ENCODE measurements at places on chromosomes 5 and 9. TPM values are rescaled to one million over a fixed set of nuclear protein-coding genes. Genes with fewer than 3 reads are reported as not detected.

DNA sequence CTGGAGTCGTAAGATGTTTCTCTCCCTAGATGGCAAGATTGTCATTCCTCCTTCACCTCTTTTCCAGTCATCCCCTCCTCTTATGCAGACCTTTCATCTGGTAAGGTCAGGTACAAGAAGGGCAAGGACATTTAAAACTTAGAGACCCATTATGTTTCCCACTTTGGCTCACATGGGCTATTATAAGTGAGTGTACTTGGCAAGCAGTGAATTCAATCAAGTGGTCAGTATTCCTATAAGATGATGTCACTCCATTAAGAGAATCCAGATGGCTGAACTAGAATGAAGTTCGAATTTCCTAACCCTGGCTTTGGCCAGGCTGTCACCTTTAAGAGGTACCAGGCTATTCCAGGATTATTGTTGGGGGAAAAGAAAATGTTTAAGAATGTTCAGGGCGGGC is 32.2 kb downstream of the ZNF131 start:
- H3K4me1 ChIP-seq, result peaks cover 2% of the 10 kb centered on the region
- H3K27ac ChIP-seq, result no peak overlapping the region
- H3K36me3 ChIP-seq, result peaks cover 39% of the 10 kb centered on the region
- DNase-seq, result no peak

GRCh38 chr5:33023649-33024048 is 312.5 kb downstream of the NPR3 start:
- no peaks in the 10 kb centered on the region for H3K36me3 ChIP-seq
- no peaks in the 10 kb centered on the region for H3K27me3 ChIP-seq
- no peak overlapping the region for H3K4me3 ChIP-seq

MEF2C gene
- 0.50 TPM for total RNA-seq

RBM22 gene
- total RNA-seq, result 44.3 TPM

ENTPD2 gene
- 9.1 TPM for total RNA-seq
